Mesothelial cell of epicardium (in vitro differentiated cells): ENCODE measurements at places on chromosomes 7 and 10. TPM values are rescaled to one million over a fixed set of nuclear protein-coding genes. Genes with fewer than 3 reads are reported as not detected.

The CRYGN gene
- total RNA-seq: 9.4 to 12.2 TPM (median 10.5 TPM) in 3 replicates

- DNase-seq: peak; percentile 75
Observed at GRCh38 chr7:11831736-11832495, at the start of gene THSD7A. Gene THSD7A, minus strand, starts transcription at chr7:11832198. Its CDS starts 252 bp downstream, at chr7:11831946.

DNA sequence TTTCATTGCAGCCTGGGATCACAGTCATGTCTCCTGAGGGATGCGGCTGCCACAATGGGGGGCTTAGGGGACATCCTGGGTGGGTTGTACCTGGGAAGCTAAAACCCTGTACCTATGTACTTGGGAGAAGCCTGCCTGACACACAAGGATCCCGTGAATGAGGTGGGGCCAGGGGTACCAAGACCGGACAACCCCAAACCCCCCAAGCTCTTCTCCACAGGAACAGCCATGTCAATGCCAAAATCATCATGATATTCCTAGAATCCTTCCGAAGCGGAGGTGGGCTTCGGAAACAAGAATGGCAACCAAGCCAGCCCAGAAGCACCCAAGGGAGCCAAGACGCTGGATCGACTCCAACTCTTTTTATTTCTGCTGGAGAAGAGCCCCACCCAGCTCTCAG lies 260.3 kb upstream of the TCERG1L start:
- DNase-seq: no peak

DNA sequence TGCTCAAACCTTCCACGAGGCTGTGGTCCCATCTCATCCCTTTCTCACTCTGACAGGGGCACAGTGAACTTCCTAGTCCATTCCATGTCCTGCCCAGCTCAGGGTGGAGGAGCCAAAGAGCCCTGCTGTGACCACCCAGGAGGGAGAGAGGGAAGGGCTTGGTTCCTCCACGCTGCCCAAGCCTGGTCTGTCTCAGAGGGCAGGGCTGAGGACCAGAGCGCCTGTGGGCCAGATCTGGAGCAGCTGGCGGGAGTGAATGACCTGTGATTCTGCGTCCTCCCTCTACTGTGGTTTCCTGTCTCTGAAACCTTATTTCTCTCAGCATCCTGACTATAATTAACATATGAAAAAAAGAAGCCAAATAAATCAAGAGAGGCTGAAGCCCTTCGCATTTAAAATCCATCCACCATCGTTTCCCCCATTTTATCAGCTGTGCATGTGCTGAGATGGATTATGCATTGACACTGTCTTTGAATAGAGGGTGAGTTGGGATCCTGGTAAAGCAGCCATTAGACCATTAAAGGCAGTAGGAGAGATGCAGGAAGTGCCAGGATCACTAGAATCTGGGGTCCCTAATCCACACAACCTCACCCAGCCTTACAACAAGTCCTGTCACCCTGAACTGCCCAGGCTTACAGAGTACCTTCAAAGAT lies 165.6 kb downstream of the DPP6 start:
- no peak for DNase-seq

- DNase-seq: no peak
Observed at GRCh38 chr10:48772059-48772458, 87.4 kb downstream of the WDFY4 start.

- DNase-seq: no peak
Observed at GRCh38 chr10:132499367-132499685, 38.3 kb upstream of the INPP5A start.
